RKO (cell line): ENCODE measurements at places on chromosomes 16 and 17.

GRCh38 chr17:20975566-20975965 lies 67.2 kb downstream of the USP22 start:
- DNase-seq, result peak; percentile 34

DNA sequence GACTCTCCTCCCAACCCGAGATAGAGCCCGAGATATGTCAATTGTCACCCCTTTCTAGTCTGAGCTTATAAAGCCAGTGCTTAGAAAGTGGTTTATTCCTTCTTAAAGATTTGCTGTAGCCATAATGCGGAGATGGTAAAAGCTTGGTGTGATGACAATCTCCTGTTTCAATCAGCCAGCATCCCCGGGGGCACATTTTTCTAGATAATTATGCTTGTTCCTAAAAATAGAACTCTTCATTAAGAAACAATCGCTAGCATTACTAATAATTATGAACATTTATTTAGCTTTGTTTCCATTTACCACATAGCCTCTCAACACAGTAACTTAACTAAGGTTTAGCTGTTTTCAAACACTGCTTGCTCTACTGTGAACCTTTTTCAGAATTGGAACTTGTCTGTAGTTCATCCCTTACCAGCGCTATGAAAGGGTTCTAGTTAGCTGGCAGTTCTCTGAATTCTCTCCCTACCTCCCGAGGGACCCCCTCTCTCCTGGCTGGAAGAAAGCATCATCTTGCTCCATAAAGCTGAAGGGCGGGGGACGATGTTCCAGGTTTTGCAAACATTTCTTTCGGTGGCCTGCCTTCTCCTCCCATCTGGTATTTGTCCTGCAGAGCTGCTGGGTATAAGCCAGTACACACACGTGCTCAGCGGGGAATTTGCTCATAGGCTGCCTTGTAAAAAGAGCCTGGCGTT lies 922 bp upstream of the MRPL58 start:
- peak; percentile 11 for DNase-seq

DNA sequence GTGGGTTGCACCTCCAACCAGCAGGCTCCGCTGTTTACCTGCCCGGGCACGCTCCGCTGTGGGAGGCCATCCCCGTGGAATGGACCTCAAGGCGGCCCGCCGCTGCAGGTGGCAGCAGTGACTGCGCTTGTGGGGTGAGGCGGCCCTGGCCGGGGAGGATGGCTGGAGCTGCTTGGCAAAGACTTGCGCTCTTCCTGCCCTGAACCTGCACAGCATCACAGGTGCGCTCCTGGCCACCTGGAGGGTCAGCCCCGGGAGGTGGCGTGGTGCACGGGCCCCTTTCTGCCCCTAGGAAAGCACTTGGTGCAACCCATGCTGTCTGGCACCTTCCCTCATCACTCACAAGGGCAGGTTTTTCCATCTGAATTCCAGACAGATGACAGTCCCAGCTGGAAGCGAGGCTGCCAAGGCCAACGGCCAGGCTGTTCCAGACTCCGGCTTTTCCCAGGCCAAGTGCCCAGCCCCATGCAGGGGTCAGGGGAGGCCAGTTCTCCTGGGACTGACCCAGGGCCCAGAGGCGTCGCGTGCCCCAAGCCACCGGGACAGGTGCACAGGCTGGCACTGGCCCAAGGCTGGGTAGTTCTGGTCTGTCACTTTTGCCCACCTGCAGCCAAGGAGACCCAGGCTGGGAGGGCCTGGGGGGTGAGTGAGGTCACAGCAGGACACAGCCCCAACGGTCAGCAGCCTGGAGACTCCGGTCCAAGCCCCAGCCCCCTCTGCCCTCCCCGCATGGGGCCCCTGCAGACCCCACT lies 13.3 kb downstream of the UTS2R start:
- DNase-seq, result no peak

DNA sequence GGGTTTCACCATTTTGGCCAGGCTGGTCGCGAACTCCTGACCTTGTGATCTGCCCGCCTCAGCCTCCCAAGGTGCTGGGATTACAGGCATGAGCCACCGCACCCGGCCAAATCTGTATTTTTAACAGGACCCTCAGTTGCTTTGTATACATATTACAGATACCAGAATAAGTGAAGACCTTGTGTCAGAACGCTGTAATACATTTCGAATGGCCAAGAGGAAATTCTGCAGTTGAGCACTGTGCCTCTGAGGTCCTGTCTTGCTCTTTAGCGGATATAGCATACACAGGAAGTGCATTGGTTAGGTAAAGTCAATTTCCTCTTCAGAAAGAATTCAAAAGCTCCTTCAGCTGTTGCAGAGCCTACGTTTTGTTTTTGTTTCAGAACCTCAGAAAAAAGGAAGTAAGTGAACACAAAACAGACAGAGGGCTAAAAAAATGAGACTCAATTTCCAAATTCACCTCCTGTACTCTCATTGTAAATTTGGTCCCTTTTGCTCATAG lies 15.7 kb downstream of the CRLF3 start:
- DNase-seq, result no peak

- DNase-seq, result peak; percentile 84
Observed at GRCh38 chr17:5281814-5282641, at the start of gene RABEP1. Gene RABEP1, plus strand, starts transcription at chr17:5282284. Its CDS starts 203 bp downstream, at chr17:5282487.

DNA sequence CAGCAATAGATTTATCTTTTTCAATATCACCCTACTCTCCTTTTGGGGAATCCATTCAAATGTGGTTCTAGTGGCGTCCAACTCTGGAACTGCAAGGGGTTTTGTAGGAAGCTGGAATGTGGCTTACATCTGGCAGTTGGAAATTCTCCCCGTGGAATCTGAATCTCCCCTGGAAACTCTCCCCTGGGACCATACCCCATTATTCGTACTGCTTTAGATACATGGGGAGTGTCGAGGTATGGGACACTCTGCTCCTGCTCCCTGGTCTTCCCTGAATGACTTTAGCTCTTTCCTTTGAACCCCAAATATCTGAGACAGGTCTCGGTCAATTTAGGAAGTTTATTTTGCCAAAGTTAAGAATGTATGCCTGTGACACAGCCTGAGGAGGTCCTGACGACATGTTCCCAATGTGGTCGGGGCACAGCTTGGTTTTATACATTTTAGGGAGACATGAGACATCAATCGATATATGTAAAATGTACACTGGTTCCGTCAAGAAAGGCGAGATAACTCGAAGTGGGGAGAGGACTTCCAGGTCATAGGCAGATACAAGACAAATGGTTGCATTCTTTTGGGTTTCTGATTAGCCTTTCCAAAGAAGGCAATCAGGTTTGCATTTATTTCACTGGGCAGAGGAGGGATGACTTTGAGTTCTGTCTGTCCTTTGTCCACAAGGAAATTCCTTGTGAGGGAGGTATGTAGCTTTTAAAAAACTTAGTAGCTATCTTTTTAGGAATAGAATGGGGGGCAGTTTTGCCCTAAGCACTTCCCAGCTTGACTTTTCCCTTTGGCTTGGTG lies 89.1 kb upstream of the CORO6 start:
- DNase-seq, result no peak

- no peak for DNase-seq
Observed at GRCh38 chr16:8109510-8110369, 480.6 kb downstream of the TMEM114 start.

DNA sequence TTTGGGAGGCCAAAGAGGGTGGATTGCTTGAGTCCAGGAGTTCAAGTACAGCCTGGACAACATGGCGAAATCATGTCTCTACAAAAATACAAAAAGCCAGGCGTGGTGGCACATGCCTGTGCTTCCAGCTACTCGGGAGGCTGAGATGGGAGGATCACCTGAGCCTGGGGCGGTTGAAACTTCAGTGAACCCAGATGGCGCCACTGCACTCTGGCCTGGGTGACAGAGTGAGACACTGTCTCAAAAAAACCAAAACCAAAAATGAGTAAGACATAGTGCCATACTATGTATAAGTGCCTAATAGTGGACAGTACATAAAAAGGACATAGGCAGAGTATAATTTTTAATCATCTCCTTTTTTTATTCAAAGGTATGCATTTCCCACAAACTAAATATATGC lies 4.0 kb downstream of the CTC1 start:
- DNase-seq, result no peak

- no peak for DNase-seq
Observed at GRCh38 chr16:53219795-53220454, 165.1 kb downstream of the CHD9 start.

- peak; percentile 45 for DNase-seq
Observed at GRCh38 chr16:48384520-48385252, 527 bp downstream of the SIAH1 start.

- DNase-seq, result no peak
Observed at GRCh38 chr17:33385713-33386112, 92.6 kb upstream of the ASIC2 start.

DNA sequence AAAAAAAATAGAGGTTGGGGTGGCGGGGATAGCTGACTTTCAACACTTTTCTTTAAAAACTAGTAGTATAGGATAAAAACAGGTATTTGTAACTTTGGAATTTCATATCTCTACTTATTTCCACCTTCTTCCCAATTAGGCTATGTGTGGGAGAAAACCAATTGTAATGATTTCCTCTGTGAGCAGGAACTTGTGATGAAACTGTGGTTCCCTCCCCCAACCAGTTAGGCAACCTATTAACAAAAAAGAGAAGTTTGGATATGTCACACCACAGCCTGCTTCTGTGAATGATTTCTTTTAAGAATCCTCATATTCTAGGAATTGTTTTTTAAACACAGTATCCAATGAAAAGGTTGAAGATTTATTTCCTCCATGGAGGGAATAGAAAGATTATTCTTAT lies 1.9 kb downstream of the IGSF6 start:
- no peak for DNase-seq

DNA sequence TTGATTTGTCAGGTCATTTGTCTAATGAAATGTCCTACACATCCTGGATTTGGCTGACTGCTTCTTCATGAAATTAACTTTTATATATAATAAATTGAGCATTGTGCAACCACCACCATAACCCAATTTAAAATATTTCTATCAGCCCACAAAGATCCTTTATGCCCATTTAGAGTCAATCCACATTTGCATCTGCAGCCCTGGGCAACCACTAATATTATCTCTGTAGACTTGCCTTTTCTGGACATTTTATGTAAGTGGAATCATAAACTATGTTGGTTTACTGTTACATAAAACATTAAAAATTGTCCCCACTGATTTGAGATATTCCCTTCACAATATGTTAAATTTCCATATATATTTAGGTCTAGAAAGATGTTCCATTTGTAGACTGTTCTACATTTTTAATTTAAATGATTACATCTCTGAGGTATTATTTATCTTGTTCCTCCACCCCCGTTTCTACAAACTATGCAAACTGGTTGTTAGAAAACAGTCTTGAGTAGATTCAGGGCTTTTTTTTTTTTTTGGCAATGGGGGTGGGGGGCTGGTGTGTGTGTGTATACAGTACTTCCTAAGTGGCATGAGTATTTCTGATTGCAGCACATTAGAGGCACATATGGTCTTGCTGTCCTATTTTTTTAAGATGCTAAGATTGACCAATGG lies 16.7 kb downstream of the RFWD3 start:
- DNase-seq, result no peak

DNA sequence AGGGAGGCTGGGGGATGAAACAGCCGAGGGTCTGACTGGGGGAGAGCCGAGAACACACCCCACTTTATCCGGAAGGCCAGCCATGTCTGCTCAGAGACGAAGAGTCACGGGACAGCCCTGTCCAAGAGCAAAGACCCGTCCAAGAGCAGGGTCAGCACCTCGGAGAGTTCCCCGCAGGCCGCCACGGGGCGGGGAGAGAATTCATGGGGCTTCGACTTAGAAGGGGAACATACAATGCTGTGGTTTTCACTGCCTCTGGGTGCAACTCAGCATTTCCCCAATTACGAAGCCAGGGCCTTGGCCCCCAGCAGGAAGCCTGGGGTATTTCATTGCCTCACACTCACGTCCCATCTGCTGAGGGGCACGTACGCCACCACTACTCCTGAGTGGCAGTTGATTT lies 59.3 kb downstream of the JPH3 start:
- DNase-seq, result peak; percentile 19

GRCh38 chr17:81494626-81495377 lies 17.8 kb downstream of the ACTG1 start:
- no peak for DNase-seq

GRCh38 chr17:67557052-67557845 lies 160.5 kb upstream of the NOL11 start:
- no peak for DNase-seq

- no peak for DNase-seq
Observed at GRCh38 chr16:79089735-79090284, 510.7 kb downstream of the MAF start.

GRCh38 chr16:6374821-6375220 lies 957.8 kb upstream of the RBFOX1 start:
- no peak for DNase-seq

DNA sequence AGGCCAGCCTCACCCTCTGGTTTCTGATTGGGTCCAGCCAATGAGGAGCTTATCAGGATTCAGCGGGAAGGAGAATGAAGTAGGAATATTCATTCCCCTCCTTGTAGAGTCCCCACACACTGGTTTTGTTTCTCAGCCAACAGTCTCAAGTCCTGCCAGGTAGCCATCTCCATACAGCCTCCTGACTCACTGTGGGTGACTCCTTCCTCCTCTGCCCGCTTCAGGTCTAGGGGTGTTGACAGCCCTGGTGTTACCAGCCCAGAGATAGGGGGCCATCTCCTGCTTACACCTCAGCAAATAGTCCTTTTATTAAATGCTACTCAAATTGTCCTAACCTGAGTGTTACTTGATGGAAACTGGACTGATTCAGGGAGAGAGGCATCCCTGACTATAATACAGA lies 4.0 kb upstream of the MFAP4 start:
- DNase-seq, result no peak

- peak; percentile 63 for DNase-seq
Observed at GRCh38 chr16:63361032-63361624, 1324.9 kb upstream of the CDH8 start.

- DNase-seq, result no peak
Observed at GRCh38 chr16:54059319-54059718, 227.3 kb downstream of the IRX3 start.

DNA sequence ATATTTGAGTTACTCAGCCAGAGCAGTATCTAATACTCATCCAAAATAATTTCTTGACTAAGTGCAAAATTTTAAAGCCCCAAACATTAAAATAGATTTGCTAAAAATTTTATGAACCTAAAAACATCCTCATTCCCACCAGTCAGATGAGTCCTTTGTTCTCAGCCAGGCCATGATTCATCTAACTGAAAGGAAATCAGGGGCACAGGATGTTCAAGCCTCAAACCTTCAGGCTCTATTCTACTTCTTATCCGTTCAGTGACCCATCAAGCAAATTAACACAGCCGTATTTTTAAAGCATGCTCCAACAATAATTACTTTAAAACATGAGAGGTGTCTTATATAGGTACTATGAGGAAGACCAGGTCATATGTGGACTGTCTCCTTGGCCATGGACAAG lies 176.5 kb upstream of the MON1B start:
- no peak for DNase-seq

DNA sequence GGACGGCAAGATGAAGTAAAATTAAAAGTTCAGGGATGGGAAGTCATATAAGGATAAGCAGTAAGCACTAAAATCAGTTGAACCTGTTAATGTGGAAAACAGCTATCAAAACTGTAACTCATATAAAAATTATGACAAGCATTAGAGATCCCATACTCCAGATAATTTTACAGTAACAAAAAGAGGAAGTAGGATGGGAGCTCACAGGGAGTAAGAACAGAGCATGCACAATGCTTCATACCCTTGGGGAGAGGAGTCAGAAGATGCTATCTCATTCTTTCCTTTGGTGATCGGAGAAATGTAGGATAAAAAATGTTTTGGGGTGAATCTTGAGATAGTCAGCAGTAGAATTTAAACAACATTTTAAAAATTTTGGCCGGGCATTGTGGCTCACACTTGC lies 164.7 kb upstream of the CACNG5 start:
- DNase-seq, result no peak

GRCh38 chr16:55439101-55439690 lies 39.8 kb upstream of the MMP2 start:
- no peak for DNase-seq

- DNase-seq, result no peak
Observed at GRCh38 chr16:81061871-81062608, 15.0 kb downstream of the C16orf46 start.

- DNase-seq, result no peak
Observed at GRCh38 chr16:53817812-53818550, 114.0 kb downstream of the FTO start.
